ENCODE measurements at places on chromosomes 3 and 15.

DNA sequence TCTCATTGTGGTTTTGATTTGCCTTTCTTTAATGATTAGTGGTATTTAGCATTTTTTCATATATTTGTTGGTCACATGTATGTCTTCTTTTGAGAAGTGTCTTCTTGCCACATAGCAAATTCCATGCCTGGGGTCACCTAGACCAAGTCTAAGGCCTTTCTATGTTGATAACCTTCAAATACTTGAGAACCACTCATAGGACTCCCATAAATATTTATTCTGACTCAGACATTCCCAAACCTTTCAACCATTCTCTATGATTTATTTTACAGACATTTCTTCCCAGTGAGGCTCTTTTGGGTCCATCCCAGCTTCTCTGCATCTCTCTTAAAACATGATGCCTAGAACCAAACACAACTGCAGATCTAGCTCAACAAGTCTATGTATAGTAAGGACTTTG lies 69.2 kb downstream of the ATP8B4 start:
- no peak for DNase-seq

DNA sequence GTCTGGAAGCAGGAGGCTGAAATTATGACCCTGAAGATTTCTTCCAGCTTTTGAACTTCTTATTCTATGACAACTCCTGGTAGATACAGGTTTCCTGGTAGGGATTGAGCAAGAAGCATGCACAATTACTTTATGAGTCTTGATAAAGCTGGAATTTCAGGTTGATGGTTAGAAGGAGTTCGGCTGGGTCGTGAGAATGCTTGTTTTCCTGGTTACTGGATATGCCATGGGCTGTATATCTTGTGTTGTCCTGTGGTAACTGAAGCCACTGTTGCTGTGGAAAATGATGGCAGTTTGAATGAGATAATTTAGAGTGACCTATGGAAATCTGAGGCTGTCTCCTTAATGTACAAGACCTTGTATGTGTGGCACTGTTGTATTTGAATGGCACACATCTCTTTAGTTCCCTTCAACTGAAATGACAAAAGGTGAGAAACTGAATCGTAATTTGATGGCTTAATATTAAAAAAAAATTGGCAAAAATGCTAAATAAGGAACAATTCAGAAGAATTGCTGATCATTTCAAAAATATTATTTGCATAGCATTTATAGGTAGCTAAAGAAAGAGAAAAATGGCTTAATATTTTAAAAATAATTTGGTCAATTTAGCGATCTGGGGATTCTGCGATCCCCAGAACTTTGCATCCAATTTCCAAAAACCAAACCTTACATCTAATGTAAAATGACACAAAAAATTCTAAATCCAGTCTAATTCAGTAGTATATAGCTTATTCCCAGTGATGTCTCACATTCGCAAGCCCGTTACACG lies 1.1 kb upstream of the UBE2E1 start:
- no peak for DNase-seq

- DNase-seq = no peak
These were observed 14.1 kb downstream of the IL17RD start for GRCh38 chr3:57151021-57151449.

GRCh38 chr3:197508051-197508451 lies 47.7 kb downstream of the BDH1 start:
- DNase-seq = no peak

GRCh38 chr3:64759811-64760210 lies 72.0 kb upstream of the ADAMTS9 start:
- DNase-seq = no peak

GRCh38 chr3:15297608-15298350 lies 34.6 kb downstream of the SH3BP5 start:
- no peak for DNase-seq

DNA sequence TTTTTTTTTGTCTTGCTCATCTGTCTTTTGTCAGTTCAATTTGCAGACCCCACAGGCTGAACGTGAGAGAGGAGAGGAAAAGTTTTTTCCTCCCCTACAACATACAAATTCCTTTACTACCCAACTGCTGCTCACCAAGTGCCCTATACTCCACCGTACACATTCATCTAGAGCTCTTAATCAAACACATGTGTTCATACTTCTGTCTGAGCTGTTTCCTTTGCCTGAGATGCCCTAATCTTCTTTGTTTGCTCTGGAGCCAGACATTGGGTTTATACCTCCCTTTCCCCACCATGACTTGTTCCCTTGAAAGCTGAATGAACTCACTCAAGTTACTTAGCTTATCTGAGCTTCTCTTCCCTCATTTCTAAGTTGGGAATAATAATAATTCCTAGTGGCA lies 122.7 kb upstream of the RASGRP1 start:
- no peak for DNase-seq

GRCh38 chr3:141071681-141072260 lies 20.6 kb downstream of the SPSB4 start:
- DNase-seq = peak; percentile 36

DNA sequence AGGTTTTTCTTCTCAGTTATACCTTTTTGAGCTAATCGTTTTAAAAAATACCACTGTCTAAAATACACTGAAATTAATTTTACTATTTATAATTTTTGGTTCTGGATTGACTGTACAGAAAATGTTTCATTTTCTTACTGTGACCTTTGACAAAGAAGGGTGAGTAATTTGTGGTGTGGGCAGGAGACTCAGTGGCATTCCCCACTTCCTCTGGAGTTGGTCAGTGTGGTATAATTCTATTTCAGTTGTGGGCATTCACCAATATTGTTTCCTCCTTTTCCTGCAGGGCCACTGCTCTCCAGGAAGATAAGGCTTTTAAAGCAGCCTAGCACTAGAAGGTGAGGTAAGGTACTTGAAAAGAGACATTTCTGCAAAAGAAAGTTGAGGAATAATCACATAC lies 6.5 kb downstream of the DAG1 start:
- DNase-seq = no peak

DNA sequence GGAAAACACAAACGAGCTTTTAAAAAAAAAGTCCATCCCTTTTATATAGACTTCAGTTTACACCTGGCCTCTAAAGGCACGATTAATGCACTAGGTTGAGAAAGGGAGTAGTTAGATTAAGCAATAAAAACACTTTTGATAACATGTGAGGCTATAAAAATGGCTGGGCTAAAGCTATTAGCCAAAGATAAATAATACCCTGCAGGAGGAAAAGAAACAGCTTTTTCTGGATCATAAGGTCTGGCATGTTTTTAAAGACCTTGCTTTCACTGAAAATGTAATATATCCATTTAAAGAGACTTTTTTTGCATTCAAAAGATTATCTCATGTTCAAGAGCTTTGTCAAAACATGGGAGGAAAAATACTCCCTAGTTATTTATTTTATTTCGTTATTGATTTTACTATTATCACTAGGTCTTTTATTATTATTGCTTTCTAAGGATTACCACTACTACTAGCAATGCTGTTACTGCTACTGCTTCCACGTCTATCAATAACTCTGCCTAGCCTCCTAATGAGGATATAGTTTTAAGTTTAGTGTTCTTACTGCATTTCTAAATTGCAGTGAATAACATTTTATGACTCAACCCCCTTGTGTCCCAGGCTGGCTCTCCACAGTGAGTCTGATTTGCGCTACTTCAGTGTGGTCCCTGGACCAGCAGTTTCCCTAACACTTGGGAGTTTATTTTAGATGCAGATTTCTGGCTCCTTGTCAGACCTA lies 93.4 kb downstream of the THRB start:
- no peak for DNase-seq

- no peak for DNase-seq
These were observed 49.7 kb upstream of the SCAANT1 start for GRCh38 chr3:63961891-63962290.

DNA sequence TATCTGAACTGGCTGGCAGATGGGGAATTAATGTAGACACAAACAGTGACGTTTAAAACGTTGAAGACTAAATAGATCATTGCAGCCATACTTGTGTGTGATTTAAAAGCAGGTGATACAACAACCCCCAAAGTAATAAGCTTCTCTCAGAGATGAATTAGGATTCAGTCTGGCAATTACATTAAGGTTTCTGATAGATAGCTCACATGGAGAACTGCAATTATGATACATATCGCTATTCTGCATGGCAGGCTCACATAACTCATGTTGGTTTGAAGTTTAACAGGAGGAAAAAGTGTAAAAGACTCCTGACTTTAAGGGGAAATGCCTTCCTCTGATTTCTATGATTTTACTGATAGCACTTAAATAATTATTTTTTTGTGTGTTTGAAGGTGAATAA lies 196.9 kb downstream of the CLSTN2 start:
- DNase-seq = no peak

- peak; percentile 47 for DNase-seq
These were observed 56.0 kb upstream of the LCTL start for GRCh38 chr15:66621491-66622467.

GRCh38 chr3:55868347-55868746 lies 381.2 kb upstream of the WNT5A start:
- DNase-seq = no peak

DNA sequence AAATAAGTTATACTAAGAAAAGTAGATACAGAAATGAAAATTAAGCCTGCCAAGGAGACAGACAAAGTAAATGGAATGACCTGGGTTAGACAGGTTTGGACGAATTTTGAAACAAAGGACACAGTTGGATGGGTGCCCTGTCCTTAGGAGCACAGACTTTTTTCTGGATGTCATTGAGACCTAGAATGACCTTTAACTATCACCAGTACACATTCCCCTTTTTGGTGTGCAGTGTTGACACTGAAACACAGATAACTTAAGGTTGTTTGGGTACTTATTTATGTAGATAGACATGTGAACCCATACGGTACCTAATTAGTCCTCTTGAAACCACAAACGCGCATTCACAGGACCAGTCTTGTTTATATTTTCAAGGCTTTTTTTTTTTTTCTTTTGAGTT lies 86.7 kb downstream of the PPARG start:
- DNase-seq = no peak

GRCh38 chr3:107204121-107204520 lies 173.1 kb upstream of the CCDC54 start:
- DNase-seq = no peak

GRCh38 chr3:110343945-110344344 lies 727.7 kb upstream of the NECTIN3 start:
- no peak for DNase-seq

GRCh38 chr3:112437146-112438022 lies 61.9 kb downstream of the BTLA start:
- no peak for DNase-seq

- no peak for DNase-seq
These were observed 14.0 kb downstream of the VPS13C start for GRCh38 chr15:62046078-62046743.

DNA sequence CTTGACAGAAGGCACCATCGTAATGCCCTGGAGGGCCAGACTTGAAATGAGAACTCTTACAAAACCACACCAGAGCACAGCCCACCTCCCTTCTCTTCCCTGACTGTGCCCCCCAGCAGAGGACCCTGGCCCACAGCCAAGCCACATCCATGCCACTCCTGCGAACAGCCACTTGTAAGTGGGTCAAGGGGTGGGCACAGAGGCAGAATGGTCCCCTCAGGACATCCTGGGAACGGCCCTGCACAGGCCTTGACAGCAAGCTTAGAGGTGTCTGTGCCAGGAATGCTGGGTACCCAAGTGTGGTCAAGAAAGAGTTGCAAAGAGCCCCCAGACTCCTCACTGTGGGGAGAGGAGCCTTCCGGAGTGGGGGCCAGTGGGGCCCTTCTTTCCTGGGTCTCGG lies 33.3 kb downstream of the HCN4 start:
- DNase-seq = peak; percentile 25

DNA sequence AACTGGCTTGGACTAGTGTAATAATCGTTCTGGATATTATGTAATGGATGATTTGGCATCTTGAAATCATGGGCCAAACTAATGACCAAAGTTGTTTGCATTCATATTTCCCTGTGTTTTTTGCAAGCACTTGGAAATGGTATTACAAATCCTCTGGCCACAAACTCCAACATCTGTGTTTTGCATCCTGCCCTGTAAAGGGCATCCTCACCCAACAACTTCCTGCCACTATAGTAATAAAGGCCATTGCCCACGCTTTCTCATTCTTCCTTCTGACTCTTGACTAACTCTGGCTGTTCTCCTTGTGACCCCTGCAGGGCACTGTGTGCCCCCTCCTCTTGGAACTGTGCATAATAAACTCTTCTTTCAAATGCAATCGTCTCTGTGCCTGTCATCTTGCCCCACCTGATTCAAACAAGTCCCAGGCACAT lies 25.4 kb upstream of the PSMD6 start:
- no peak for DNase-seq

DNA sequence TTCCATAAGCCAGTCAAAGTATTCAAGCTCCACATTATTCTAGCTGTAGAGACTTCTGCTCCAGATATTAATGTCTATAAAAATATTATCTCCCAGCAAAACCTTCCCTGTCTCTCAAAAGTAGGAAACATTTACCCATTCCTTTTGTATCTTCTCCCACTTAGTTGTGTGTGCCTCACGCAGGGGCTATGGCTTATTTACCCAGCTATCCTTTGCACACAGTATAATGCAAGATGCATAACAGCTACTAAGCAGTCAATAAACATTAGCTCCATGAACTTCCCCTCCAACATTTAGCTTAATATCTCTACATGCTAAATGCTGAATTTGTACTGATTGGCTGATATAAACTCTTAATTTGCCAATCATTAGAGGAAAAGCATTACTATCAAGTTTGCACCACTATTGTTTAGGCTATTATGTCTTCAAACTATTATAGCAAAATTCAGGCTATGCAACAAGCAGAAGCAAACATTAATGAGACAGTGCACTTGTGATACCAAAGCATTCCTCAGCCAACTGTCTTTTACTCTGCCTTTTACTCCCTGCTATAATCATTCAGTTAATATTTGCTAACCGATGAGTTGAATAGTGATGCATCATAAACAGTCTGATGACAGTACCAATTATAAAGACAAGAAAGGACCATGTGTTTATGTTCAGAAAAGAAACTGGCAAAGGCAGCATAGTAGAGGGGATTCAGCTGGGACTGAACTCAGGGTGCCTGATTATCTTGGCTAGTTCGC lies 81.2 kb downstream of the PLCH1 start:
- DNase-seq = no peak

DNA sequence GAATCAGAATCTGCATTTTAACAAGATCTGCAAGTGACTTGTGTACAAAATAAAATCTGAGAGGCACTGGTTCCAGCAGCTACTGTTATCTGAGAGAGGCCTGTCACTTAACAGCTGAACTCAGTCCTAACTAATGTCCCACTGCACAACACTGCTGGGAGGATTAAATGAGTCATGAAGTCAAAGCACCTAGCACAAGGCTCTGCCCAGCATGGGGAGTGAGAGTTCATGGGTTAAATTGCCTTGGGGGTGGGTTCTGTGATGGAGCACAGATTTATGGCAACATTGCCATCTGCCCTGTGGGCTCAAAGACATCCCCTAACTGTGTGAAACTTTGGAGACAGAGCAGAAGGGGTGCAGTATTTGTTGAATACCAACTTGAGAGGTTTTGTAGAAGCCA lies 250.9 kb downstream of the PLCL2 start:
- DNase-seq = no peak

- no peak for DNase-seq
These were observed 515.3 kb downstream of the SOX2 start for GRCh38 chr3:182226995-182227394.

GRCh38 chr3:3177861-3178497 lies 1.5 kb downstream of the CRBN start:
- DNase-seq = no peak

GRCh38 chr3:123660900-123661299 lies 76.0 kb upstream of the HACD2 start:
- peak; percentile 91 for DNase-seq

GRCh38 chr3:83662381-83662960 lies 1296.3 kb upstream of the CADM2 start:
- DNase-seq = no peak

Data from lower lobe of right lung (tissue), 2 donors.